ENCODE measurements at places on chromosomes 6 and 20. TPM values are rescaled to one million over a fixed set of nuclear protein-coding genes. Genes with fewer than 3 reads are reported as not detected.

DNA sequence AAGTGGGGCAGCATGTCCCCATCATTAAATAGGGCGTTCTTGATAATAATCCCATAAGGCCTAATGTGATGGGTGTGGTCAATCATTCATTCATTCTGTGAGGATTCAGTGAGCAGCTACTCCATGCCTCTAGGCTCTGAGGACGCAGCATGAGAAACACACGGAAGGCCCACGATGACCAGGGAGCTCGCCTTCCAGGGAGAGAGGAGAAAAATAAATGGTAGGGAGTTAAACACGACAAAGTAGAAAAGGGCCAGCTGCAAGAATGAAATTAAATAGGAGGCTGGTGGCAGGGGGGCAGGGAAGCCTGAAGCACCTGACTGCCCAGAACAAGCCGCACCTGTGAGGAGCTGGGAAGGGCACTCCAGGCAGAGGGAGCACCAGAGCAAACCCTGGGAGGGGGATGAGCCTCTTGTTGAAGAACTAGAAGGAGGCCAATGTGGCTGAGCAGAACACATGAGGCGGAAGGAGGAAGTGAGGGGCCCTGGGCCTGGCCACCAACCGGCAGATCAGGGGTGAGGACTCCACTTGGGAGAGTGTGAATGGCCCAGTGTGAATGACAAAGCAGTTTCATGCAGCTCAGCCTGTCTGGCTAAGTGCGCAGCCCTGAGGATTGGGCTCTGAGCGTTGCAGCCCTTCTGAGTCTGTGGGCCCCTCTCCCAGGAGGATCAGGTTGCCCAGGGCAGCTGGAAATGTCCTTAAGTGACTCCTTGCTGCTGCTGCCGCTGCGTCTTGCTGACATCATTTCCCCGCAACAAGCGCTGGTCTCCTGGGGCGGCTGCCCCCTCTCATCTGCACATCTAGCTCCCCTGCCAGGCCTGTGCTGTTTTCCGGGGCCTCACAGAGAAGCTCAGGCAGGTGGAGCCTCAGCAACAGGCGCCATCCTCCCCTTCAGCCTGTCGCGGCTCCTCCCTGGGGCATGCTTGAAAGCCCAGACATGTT lies 99.9 kb downstream of the CDH26 start:
- DNase-seq, result peak; percentile 12
- H3K27ac ChIP-seq, result no peak overlapping the region
- no peaks in the 10 kb centered on the region for H3K27me3 ChIP-seq
- no peaks in the 10 kb centered on the region for H3K36me3 ChIP-seq
- 0 out of 3 replicates have a peak, but pooled peaks cover 5% of the 10 kb centered on the region for H3K4me1 ChIP-seq

Gene HLA-DOA
- polyA plus RNA-seq, result not detected

Gene CRNKL1
- 11.4 TPM for polyA plus RNA-seq

GRCh38 chr6:63353286-63353630 lies 33.5 kb upstream of the LGSN start:
- H3K4me1 ChIP-seq, result no peaks in the 10 kb centered on the region
- no peaks in the 10 kb centered on the region for H3K36me3 ChIP-seq
- H3K27ac ChIP-seq, result no peak overlapping the region
- H3K4me3 ChIP-seq, result no peak overlapping the region

DNA sequence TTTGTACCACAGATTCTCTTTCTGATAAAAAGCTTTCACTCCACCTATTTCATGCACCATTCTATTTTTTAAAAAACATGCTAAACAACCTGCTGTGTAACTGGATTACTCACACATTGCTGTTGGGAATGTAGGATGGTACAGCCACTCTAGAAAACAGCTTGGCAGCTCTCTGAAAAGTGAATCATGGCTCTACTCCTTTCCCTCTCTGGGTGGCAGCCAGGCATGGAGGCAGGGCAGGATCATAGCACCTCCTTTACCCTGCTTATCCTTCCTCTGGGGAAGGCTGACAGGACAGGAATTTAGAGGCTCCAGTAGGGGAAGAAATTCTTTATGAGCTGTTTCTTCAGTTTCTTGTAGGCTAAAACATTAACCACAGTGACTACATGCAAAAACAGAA lies 6.7 kb upstream of the VNN2 start:
- no peak overlapping the region for H3K4me3 ChIP-seq
- H3K36me3 ChIP-seq, result peaks cover 2% of the 10 kb centered on the region
- no peaks in the 10 kb centered on the region for H3K4me1 ChIP-seq

Gene LKAAEAR1
- polyA plus RNA-seq, result not detected

DNA sequence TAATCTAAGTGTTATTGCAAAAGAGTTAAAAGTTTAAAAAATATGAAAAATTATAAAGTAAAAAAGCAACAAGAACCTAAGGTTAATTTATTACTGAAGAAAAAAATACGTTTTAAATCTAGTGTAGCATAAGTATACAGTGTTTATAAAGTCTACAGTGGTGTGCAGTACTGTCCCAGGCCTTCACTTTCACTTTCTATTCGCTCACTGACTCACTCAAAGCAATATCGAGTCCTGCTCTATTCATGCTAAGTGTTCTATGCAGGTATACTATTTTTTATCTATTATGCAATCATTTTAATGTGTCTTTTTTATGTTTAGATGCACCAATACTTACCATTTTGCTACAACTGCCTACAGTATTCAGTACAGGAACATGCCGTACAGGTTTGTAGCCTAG lies 113.0 kb downstream of the MANEA start:
- H3K4me3 ChIP-seq, result no peak overlapping the region
- H3K4me1 ChIP-seq, result no peaks in the 10 kb centered on the region
- no peaks in the 10 kb centered on the region for H3K36me3 ChIP-seq
- H3K27ac ChIP-seq, result no peak overlapping the region
- no peak for DNase-seq

DNA sequence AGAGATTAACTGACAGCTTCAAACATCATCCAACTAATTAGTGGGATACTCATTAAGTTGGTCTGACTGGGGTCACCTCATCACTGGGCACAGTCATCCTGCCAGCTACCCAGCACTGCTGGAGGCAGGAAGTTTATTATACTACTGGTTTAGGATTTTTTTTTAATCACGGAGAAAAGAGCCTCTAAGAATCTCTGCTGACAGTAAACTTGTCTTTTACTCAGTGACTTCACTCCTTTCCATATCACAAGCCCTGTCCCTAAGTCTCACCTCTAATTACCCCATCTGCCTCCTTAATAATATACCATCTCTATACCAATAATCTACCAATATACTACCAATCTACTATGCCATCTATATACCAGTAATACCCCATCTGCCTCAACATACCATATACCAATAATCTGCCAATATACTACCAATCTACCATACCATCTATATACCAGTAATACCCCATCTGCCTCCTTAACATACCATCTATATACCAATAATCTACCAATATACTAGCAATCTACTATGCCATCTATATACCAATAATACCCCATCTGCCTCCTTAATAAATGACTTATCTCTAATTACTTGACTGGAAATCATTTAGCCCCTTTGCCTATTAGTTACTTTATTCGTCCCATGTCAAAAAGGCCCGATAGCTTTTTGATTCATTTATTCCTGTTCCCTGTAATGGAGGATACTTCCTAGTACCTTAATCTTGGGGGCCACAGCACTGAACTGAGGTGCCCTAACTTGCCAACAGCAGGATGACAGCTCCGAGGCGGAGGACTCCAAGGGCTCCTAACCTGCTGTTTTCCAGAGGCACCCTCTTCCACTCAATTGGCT lies 5.0 kb downstream of the ATP5F1E start:
- no peaks in the 10 kb centered on the region for H3K27me3 ChIP-seq
- DNase-seq, result no peak
- peaks cover 26% of the 10 kb centered on the region for H3K4me1 ChIP-seq
- no peak overlapping the region for H3K4me3 ChIP-seq

DNA sequence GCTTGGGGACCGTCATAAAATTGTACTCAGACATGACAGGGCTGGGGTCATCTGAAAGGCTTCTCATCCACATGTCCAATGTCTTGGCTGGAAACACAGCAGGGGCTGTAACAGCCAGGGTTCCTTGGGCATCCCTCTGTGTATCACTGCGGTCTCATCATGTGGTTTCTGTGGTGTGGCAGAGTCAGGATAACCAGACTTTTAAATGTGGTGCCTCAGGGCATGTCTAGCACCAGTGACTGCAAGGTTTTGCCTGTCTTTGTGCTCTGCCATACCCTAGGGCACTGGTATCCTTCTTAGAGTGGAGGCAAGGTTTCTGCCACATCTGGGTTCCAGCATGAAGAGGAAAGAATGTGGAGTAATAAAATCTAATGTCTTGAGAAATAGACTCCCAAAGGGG lies 124.2 kb downstream of the PLEKHG1 start:
- no peak for DNase-seq
- no peak overlapping the region for H3K4me3 ChIP-seq
- H3K27ac ChIP-seq, result no peak overlapping the region
- no peaks in the 10 kb centered on the region for H3K4me1 ChIP-seq
- H3K27me3 ChIP-seq, result peaks cover 30% of the 10 kb centered on the region
- H3K36me3 ChIP-seq, result no peaks in the 10 kb centered on the region
